Stimulated activated CD4-positive, alpha-beta T cell treated with anti-CD3 and anti-CD28 coated beads, Interleukin-1b, Interleukin-23, amount 100 ng/mL, for 1 hour (primary cell): ENCODE measurements at places on chromosomes 12 and 14.
A peak's percentile ranks its signal among the peaks of the same experiment; 100 is the strongest.

DNA sequence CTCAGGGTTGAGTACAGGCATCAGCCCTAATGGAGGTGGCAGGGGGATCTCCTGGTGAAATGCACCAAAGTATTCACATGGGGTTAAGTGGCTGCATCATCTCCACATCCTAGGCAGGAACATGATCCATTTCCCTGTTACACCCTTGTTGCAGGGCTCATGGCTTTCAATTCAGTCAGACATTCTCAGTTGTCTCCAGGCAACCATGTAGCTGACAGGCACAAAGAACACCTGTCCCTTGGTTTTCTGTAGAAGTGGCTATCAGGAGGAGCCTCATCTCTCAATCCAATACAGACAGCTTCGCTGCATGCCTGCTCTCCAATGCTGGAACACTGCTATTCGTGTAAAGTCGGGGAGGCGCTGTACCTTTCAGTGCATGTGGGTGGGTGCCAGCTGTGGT lies 299.0 kb upstream of the FOXG1 start:
- DNase-seq, result no peak

DNA sequence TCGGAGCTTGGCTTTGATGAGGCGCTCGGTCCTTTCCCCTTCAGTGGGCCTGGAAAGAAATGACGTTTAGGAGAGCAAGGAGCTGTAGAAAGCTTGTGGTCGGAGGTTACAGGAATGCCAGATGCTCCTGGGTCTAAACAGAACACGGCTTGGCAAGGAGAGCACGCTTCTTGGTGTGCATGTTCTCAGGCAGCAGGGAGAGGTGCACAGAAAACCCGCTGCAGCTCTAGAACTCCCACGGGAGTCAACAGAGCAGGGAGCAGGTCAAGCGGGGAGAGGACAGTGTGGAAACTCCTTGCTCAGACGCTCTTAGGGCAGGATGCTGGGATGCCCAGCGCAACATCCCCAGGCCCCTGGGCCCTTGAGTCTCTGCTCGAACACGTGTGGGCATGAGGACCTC lies 51.0 kb downstream of the SSH1 start:
- DNase-seq, result no peak

- DNase-seq, result no peak
Measured at GRCh38 chr14:102924632-102925588, 2.4 kb downstream of the AMN start.

GRCh38 chr14:75705014-75705413 lies 44.0 kb downstream of the TTLL5 start:
- DNase-seq, result no peak

GRCh38 chr14:24695265-24696241 lies 61.6 kb upstream of the GZMB start:
- no peak for DNase-seq

DNA sequence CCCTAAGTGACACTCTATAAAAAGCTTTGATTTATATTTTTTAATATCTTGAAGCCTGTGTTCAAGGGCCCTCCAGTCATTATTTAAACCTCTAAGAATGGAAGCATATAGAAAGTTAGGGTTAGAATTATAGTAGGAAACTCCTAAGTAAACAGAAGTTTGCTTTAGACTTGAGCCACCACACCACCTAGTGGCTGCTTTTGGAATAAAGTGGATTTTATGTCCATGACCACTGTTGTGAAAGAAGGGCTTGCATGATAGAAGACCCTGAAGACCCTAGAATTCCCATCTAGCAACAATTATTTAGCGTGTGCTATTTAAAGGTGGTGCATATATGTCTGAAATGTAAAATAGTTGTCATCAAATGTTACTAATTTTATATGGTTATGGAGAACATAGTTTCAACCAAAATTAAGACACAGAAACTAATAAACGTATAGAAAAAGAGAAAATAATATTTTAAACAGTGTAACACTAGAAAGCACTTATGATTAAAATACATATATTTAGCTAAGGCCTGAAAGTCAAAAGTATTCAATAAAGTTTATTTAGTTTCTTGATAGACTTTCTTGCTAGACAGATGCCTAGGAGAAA lies 21.3 kb downstream of the LRRIQ1 start:
- no peak for DNase-seq

DNA sequence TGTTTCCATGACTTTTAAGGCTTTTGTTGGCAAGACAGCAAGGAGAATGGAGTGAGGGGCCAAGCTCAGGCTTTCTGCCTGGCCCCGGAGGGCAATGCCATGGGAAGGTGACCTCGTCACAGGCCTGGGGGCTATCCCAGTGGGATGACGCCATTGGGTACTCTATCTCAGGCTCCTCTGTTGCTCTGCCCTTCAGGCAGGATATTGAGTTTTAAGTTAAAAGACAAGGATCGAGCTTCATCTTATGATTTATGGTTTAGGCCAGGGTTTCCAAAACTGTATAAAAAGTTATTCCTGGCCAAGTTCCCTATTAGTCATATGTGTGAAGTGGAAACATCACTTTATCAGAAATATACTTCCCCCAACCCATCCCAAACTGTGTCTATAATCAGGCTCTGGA lies 127.7 kb downstream of the ZFP36L1 start:
- no peak for DNase-seq

DNA sequence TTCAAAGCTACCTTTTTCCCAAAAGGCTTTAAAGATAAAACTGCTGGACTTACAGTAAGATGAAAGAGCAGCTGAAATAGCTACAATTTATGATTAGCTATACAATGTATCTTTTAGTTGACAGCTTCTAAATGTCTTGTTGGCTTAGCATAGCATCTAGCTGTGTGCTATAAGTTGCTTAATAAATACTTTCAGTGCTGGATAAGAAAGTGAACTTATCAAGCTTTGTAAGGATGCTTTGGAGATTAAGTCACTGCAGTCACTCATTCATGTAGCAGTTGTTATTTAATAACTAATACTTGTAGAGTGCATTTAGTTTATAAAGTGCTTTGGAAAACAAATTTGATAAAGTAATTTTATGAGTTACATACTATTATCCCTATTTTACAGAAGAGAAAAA lies 14.6 kb downstream of the CFAP54 start:
- DNase-seq, result no peak

GRCh38 chr14:66069830-66070541 lies 416.2 kb upstream of the CCDC196 start:
- no peak for DNase-seq

- no peak for DNase-seq
Measured at GRCh38 chr14:31945074-31945613, 132.0 kb upstream of the ARHGAP5 start.

DNA sequence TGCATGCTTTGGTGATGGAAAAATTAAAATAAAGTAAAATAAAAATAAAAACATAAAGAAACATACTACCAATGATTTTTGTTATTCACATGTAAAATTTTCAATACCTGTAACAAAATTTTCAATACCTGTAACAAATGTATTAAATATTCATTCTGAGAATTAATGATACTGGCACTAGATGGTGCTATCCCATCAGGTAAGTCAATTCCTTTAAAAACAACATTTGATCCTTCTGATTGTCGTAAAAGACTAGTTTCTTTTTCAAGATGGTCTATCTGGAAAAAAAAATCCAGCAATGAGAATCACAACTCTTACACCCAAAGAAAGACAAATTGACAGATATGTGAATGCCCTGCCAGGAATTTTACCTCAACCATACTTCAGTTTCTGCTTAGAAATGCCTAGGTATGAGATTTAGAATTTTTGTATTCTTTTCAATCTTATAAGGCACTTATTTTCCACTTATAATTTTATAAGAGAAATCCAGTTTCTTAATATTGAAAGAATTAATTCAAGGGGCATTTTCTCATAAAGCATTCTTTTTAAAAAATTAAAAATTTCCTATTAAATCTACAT lies 30.7 kb downstream of the CEP290 start:
- DNase-seq, result no peak

DNA sequence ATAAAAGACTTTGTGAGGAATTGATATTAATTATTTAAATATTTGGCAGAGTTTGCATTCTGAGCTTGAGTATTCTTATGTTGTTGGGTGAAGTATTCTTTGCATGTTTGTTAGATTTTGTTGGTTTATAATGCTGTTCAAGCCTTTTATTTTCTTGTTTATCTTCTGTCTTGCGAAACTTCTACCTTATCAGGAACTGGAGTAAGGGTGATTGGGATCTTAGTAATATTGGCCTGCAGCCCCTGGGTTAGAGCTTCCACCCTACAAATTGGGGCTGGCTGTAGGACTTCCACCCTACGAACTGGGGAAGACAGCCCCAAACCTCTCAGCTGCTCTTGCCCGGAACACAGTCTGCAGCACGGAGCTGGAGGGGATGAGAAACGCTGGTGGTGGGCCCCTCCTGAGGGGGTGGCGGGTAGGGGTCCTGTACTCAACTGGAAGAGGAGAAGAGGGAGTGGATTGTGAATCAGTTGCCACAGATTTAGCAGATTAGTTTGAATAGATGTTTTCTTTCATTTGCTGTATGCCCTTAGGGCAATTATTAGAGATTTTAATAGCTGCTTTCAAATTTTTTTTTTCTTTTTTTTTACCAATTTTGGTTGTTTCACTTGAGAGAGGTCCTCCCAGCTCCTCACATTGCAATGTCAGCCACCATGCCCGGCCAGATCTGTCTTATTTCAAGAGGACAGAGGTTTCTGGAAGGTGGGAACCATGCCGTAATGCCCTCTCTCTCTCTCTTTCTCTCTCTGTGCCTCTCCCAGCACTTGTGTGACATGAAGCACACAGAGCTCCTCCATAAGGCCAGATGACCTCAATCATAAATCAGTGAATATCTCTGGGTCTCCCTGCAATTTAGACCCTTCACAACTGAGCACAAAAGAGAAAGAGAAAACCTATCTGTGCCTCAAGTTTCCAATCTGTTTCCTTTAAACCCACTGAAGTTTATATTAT lies 123.4 kb downstream of the DICER1 start:
- DNase-seq, result no peak

- DNase-seq, result peak; percentile 46
Measured at GRCh38 chr14:23094666-23095195, at the start of gene ACIN1. Gene ACIN1, minus strand, starts transcription at chr14:23095136. Its CDS starts 24 bp downstream, at chr14:23095112.

DNA sequence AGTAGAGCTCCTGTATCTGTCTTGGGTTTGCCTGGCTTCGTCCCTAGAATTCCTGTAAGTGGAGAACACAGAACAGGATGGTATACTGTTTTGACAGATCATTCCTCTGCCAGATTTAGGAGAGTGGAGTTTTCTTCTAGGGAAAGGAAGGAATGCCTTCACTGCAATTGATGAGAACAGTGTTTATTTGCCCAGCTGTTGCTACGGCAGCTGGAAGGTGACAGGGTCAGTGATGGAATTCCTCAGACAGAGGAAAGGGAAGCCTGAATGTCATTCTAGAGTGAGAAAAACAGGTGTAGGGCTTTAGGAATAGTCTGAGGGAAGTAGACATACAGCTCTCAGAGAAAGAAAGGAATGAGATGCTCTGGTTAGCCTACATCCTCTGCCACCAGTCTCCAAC lies 11.7 kb downstream of the CSRNP2 start:
- DNase-seq, result no peak

GRCh38 chr12:93200291-93200917 lies 177.3 kb upstream of the NUDT4 start:
- no peak for DNase-seq

DNA sequence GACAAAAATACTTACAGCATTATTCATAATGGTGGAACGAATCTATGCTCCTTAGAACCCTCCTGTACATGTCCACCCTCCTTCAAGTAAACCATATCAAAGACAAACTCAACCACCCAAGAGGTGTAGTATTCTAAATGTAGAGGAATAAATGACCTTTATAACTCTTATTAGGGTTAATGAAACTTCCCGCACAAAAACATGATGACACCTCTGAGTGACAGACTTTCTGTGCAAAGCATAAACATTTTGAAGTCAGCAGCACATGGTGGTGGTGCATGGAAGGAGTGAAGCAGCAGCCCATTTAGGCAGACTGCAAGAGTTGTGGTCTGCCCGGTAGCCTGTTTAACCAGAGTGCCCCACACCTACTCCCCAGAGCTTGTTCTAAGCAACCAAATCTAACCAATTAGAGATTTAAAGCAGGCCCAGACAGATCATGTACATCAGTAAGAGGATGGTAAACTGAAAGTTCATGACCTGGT lies 615 bp upstream of the ASB8 start:
- DNase-seq, result no peak

DNA sequence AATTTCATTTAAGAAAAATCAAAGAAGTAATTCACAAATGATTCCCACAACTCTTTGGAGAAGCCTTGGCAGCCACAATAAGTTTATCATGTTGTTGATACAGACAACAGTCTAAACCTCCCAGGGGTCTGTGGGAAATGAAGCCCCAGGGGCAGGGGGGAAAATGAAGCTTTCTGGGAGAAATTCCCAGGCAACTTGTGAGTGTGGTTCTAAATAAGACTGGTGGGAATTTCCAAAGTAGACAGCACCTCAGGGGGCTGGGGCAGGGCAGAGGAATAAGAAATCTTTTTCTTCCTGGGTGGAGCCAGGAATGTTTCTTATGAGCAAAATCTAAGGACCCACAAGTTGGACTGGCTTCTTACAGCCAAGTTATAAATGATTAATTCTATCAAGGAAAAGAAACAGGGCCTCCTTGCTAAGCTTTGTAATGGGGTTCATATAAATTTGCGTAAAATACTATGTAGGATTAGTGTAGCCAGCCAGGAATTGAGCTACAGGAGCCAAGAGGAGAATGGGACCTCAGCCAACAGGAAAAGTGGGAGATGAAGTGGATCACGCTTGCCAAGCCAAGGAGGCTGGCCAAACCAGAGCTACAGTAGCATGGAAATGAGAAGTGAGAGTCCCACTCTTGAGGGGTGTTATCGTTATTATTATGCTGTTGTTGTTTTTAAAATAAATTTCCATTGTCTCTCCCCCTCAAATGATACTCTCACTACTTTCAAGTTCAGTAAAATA lies 182.9 kb upstream of the FAR2 start:
- DNase-seq, result no peak

DNA sequence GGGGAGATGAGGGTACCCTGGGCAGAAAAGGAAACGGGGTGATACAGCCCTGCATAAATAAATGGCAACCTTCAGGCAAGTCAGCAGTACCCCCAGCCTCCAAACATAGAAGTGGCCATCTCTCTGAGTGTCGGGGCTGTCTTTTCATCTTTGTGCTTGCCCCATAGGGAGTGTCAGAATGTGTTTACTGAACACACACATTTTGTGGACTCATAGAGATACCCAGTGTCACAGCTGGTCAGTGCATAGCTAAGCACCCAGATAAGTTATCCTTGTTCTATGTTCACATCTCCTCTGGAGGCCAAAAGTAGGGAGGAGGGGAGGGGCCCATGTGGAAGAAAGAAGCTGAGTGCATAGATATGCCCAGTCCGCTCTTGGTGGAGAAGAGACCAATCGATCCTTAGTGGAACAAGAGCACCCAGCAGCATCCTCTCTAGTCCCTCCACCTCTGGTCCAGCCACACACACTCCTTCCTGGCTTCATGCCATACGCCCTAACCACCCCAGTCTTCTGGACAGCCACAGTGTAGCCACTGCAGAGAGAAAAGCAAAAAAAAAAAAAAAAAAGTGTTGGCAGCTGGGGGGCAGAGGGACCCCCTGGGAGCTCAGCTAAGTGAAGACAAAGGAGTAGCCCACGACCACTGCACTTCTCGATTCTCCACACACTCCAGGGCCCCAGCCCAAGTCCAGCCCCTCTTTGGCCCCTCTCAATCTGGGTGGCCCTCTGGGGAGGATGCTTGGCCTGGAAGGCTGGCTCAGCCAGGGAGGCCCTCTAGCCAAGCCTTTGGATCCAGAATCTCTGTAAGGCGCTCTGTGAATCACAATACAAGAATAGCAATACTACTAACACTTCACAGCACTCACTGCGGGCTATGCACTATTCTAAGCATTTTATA lies 2.6 kb downstream of the ITGA7 start:
- no peak for DNase-seq

- DNase-seq, result peak; percentile 70
Measured at GRCh38 chr14:21014761-21015190, 10.1 kb downstream of the NDRG2 start.

- DNase-seq, result no peak
Measured at GRCh38 chr14:82776958-82777357, 1243.3 kb upstream of the SEL1L start.
